Neural progenitor cell (in vitro differentiated cells): ENCODE measurements at places on chromosomes 7 and 10. TPM values are rescaled to one million over a fixed set of nuclear protein-coding genes. Genes with fewer than 3 reads are reported as not detected.

DNA sequence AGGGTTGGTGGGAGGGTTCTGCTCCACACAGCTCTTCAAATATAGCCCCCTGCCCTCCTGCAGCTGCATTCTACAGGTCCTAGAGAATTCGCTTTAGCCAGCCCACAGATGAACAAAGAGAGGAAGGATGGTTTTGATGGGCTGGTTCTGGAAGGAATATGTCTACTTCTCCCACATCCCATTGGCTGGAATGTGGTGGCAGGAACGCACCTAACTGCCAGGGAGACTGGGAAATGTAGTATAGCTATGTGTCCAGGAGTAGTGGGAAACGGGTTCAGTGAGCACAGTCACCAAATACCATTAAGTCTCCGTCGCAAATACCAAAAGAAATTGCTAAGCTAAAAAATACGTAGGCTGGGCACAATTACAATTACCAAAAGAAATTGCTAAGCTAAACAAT lies 7.3 kb upstream of the PTER start:
- no peak for DNase-seq

- no peak for DNase-seq
Observed at GRCh38 chr10:59587083-59587755, 122.4 kb downstream of the SLC16A9 start.

DNA sequence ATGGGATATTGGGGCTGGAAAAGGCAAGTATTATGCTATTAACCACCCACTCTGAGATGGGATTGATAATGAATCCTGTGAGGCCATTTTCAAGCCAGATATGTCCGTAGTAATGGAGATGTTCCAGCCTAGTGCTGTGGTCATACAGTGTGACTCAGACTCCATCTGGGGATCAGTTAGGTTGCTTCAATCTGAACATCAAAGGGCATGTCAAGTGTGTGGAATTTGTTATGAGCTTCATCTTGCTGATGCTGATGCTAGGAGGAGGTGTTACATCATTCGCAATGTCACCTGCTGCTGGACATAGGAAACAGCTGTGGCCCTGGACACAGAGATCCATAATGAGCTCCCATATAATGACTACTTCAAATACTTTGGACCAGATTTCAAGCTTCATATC lies 144.7 kb downstream of the PLCE1 start:
- DNase-seq = no peak

DNA sequence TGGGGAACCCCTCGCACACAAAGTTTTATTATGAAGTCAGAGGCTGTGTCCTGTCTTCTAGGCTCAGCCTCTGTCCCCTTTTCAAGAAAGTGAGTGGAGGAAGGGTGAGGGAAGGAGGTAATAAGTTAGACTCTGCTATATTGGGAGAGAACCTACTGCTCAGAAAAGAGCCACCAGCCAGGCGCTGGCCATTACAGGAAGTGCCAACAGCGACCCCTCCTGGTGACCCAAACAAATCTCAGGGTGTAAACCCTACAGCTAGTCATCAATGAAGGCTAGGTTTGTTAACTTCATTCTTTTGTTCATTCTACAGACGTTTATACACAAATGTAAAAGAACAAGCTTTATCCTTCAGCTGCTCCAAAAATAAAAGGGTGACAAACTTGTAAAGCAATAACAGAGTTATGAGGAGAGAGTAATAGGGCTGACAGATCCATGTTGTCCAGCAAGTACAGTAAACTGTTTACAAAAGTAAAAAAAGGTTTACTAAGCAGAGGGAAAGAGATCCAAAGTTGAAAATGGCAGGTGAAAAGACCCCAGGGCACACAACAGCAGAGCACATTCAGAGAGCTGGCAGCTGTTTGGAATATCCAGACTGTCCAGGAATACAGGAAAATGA lies 82.7 kb downstream of the FAM204A start:
- DNase-seq = peak; percentile 90

DNA sequence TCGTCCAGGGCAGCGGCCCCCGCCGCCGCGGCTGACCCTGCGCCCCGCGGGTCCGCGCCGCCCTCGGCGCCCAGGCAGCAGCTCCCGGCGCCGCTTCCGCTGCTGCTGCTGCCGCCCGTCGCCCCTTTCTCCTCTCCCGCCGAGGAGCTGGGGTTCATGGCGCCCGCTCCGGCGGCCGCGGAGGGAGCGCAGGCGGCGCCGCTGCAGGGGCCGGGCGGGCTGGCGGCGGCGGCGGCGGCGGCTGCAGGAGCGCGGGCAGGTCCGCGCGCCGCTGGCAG lies 286 bp downstream of the DGKI start:
- no peak for DNase-seq

GRCh38 chr7:3673524-3673923 lies 372.5 kb downstream of the SDK1 start:
- peak; percentile 72 for DNase-seq

DNA sequence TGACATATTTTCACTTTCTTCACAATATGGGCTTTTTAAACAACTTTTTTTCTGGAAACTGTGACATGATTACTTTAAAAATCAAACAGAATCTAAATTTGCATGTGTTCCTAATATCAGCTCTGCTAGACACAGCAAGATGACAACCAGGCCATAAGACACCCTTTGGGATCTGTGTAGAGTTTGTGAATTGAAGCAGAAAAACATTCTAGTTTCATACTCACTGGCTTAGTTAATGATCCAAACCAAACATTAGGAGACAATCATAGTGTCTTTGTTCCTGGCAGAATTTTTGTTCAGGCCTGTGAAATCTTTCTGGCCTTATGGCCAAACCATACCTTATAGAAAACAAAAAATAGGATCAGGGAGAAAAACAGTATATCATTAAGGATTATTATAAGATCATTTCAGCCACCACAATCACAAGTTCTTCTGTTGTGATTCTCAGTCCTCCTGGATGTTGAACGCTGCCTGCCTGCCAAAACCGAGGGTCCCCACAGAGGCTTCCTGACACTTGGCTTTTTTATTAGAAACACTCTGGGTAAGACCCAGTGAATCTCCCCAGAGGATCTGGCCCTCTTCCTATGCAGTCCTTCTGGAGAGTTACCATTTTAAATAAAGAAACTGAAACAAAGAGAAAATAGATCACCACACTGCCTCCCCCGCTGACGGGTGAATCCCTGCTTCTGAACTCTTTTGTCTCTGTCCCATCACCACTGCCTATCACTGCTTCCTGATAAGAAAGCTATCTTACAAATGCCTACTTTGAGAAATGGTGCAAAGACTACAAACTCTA lies 79.2 kb upstream of the PPP1R3C start:
- no peak for DNase-seq

GRCh38 chr7:135768064-135768463 lies 19.5 kb upstream of the FAM180A start:
- DNase-seq = no peak

NKX1-2 gene
- total RNA-seq = not detected in 2 replicates

DNA sequence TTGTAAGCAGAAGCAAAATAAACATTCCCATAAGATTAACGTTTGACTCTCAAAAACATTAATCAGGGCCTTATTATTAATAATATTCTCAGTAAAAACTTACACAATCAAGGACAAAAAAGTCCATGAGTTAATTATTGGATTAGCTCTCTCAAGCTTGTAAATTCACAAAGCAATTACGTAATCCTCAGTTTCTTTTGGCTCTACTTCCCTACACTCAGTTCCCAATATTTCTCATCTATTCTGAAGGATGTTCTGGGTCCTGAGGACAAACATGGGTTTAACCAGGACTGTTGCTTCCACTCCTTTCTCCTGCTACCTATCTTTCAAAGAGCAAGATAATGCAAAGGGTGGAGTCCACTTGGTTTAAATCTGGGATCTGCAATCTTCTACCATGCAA lies 15.1 kb downstream of the FBXL13 start:
- DNase-seq = no peak

DNA sequence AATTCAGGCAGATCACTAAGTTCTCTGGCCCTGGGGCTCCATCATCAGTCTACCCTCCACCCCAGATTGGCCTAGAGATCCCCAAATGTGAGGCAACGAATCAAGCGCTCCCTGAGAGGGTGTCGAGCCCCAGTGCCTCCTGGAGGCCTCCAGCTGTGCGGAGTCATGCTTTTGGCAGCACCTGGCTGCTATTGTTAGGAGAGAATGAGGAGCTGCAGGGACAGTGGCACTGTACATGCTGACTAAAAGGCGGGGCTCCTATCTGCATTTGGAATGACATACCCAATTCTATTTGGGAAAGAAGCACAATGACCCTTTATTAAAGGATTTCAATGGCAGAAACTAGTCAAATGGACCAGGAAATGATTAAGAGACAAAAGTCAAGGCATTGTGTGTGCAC lies 161.8 kb downstream of the DPY19L1 start:
- DNase-seq = peak; percentile 3

GRCh38 chr7:87645446-87645845 lies 17.2 kb downstream of the RUNDC3B start:
- DNase-seq = no peak

NAT16 gene
- total RNA-seq = 0.28 TPM in 1 of 2 replicates, not detected in the other
